Stimulated activated CD8-positive, alpha-beta memory T cell treated with anti-CD3 and anti-CD28 coated beads, Interleukin-15, amount 100 ng/mL, for 48 hours (primary cell): ENCODE measurements at places on chromosomes 4 and X.

DNA sequence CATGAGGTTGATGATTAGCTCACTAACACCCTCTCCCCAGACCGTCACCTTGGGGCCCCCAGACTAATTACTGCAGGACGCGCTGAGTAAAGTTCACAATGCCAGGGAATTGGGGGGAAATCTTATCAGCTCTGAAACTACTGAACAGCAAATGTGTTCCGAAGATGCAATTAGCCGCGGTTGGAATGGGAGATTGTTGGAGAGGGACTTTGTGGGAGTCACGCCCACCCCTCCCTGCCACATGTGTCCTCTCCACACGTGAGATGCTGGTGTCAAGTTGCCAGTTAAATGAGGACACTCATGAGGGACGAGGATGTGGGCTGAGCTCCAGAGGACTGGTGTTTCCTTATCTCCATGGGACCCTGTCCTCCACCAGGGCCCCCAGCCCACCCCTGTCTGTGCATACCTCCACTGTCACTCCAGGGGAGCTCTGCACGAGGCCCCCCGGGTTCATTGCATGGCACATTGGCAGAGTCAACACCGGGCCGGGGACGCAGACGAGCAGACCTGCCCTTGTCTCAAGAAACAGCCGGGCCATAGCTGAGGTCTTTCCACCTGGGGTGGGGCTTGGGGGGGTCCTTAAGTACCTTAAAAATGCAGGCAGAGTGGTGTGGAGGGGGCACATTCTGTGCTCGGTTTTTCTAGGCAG is 175.4 kb upstream of the PSAPL1 start:
- DNase-seq: no peak

DNA sequence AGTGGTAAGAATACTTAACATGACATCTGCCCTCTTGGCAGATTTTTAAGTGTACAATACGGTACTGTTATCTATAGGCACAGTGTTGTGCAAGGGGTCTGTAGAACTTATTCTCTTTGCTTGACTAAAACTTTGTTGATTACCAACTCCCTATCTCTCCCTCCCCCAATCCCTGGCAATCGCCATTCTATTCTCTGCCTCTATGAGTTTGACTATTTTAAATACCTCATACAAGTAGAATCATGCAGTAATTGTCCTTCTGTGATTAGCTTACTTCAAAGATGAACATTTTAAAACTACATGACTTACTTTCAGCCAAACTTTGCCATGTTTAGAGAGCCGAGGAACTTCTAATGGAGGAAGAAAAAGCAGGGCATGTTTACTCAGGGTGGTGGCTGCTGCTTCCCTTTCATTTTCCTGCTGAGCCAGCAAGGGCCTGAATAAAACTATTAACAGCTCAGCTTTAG is 62.4 kb downstream of the APOO start:
- DNase-seq: no peak

GRCh38 chr4:170305627-170306026 is 215.9 kb upstream of the AADAT start:
- DNase-seq: no peak

GRCh38 chrX:27815209-27815608 is 7.4 kb downstream of the MAGEB10 start:
- DNase-seq: no peak

DNA sequence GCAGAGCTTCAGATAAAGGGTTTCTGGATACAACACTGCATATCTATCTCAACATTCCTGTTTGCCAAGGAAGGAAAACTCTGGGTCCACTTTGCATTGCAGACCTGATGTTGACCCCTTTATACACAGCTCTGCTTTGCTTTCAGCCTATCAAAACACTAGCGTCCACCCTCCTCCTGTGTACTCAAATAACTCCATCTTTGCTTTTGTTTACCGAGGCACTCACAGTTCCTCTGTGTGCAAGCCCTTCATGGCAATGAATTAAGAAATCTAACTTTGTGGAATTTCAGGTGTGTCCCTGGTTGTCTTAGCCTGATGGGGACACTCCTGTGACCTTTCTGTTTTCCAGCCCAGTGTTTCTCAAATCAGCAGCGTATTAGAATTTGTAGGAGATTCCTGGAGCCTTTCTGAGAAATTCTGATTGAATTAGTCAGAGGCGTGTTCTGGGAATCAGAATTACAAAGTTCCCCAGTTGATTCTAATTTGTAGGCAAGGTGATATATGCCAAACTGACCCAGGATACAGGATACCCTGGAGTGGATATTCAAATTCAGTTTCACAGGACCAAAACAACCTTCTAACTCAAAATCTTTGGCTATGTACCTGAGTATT is 68.6 kb downstream of the DTHD1 start:
- DNase-seq: no peak

GRCh38 chrX:151753313-151754046 is 18.9 kb downstream of the CNGA2 start:
- DNase-seq: no peak

DNA sequence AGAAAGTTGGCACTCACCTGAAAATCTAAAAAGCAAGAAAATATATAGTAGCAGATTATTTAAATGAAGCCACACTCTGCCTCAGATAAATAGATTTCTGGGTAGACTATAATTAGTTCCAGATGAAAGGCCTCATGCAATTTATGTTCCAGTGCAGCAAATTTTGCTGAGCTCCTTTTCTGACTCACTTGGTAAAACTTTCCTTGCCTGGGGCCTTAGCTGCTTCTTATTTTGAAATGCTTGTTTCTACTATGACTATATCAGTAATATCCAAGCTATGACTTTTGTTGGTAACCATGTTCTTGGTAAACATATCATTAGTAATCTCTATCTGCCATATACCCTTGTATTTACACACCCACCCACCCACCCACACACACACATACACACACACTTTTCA is 961.8 kb downstream of the SH3BGRL start:
- no peak for DNase-seq

GRCh38 chrX:50825825-50826224 is 11.8 kb upstream of the SHROOM4 start:
- DNase-seq: no peak

DNA sequence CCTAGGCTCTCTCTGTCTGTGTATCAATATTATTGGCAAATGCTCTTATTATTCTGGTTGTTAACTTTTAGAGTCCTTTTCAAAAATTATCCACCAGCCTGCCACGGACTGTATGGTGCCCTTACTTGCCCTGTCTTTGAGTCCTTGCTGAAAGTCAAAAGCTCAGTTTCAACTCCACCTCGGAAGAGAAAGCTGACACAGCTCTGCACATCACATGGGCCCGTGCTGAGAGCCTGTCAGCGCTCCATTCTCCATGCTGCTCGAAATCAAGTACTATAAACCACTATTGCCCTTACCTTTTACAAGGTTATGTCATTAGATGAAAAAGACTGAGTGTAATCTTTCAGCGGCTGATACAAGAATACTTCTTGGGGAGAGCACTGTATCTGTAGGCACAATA is 141.0 kb downstream of the CORIN start:
- DNase-seq: no peak

DNA sequence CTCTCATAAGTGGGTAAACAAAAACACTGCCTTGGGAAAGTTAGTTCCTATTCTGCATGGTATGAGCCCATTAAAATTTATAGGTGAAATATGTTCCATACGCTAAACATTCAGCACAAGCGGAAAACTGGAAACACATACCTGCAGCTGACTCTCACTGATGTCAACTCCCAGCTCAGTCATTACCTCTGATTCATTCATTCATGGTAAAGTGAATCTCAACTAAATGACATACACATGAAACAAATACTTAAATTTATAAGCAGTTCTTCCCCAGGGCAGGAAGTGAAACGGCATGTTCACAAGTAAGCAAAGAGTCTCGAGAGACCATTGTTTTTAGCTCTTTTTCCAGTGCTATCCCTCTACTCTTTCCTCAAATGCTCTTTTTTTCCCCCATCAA is 1.6 kb downstream of the SLC10A6 start:
- no peak for DNase-seq

- DNase-seq: no peak
These were observed 571.1 kb upstream of the DIPK2B start for GRCh38 chrX:45771560-45772340.

DNA sequence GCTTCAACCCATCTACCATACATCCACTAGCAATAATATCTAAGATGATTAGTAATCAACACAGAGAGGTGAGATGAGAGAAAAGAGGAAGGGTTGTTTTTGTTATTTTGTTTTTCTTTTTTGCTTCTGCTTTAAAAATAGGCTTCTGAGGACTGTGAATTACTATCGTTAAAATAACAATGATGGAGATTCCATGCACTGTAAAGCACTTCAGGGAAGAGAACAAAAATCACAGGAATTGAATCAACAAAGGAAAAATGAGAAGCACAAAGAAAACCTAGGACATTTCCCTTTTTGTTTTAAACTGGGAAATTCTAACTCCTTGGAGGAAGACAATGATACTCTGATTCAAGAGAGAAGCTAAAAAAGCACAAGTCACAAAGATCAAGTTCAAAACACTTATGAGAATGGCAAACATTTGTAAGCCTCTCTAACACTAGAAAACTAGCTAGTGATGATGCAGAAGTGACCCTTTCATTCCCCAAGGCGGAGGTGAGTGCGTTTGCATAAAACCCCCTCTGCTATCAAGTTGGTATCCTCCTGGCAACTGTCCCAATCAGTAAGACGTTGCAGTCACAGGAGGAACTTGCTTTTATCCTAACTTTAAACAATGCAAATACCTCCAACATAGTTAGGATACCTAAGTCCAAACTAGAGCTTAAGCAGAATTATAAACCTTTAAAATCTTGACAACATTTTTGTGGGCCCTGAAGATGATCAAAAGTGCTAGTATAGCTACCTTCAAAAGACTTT is 308.5 kb downstream of the CAMK2D start:
- DNase-seq: no peak

DNA sequence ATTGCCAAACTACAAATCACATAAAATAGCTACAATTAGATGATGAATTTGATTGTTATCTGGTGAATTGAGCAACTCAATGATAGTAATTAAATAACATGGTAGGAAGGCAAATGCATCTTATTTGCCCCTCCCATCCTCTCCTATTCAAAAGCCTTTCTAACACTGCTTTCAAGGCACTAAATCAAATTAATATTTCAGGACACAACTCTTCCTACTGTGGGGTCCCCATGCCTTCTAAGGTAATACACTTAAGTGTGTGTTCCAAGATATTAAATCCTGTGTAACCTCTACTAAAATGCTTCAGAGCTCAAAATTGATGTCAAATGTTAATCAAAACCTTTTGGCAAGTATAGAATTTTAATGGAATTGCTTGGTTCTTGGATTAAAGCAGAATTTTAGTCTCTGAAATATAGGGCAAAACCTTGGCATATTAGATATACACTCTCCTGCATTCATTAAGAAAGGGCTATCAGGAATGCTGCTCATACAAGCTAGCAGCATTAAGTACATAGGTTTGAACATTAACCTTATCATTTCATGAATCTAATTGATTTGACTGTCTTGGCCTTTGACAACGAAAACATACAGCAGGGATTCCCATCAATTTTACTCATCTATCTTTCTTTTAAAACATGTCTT is 371.8 kb upstream of the GALNTL6 start:
- no peak for DNase-seq
